Suprapubic skin (tissue), 4 donors: ENCODE measurements at places on chromosomes 1 and 21. TPM values are rescaled to one million over a fixed set of nuclear protein-coding genes. Genes with fewer than 3 reads are reported as not detected.

DNA sequence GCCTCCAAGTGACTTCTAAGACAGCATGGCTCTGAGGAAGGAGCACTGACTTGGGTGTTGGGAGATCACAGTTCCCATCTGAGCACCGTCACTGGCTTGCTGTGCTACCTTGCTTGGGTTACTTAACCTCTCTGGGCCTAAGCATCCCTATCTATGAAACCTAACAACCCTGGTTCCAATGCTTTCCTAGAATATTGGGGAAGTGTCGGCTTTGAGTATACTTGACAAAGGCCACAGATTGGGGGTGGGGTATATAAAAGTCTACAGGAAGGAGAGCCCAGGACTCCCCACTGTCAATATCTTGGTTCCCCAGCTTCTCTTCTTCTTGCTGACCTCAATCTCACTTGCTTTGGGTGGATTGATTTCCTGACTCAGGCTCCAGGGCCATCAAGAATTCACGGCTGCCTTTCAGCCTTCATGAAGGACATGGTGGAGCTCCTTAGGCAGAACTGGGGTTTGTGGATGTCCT lies 6.3 kb downstream of the TNFRSF1B start:
- H3K4me1 ChIP-seq = peaks cover 59% of the 10 kb centered on the region
- H3K4me3 ChIP-seq = no peak overlapping the region

SEC22B gene
- 14.0 TPM for total RNA-seq

GRCh38 chr21:41764558-41765419 lies 2.1 kb downstream of the RIPK4 start:
- no peaks in the 10 kb centered on the region for H3K36me3 ChIP-seq
- no peak for DNase-seq

HSD3B1 gene
- 20.1 TPM for total RNA-seq

DNA sequence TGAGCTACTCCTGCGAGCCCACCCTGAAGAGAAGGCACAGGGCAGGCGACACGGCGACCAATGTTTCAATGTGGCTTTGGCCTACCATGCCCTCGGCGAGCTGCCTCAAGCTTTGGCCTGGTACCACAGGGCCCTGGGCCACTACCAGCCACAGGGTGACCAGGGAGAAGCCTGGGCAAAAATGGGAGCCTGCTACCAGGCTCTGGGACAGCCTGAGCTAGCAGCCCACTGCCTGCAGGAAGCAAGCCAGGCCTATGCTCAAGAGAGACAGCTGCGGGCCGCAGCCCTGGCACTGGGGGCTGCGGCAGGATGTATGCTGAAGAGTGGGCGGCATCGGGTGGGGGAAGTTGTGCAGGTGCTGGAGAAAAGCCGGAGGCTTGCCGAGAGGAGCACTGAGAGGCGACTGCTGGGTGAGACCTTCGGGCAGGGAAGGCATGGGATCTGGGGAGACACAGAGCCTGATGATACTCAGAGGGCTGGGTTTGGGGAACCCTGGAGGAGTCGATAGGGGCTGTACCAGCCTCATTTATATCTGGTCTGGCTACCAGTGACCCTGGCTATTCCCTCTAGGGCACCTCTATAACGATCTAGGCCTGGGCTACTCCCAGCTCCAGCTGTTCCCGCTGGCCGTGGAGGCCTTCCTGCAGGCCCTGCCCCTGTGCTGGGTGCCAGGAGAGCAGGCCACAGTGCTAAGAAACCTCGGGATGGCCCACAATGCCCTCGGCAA lies 2.3 kb downstream of the TTC24 start:
- H3K36me3 ChIP-seq = no peaks in the 10 kb centered on the region
- H3K27me3 ChIP-seq = no peaks in the 10 kb centered on the region
- H3K4me3 ChIP-seq = no peak overlapping the region

SPRR2A gene
- not detected for total RNA-seq

- H3K27me3 ChIP-seq = no peaks in the 10 kb centered on the region
- DNase-seq = no peak
- no peaks in the 10 kb centered on the region for H3K4me1 ChIP-seq
- peaks cover 97% of the 10 kb centered on the region for H3K36me3 ChIP-seq
- H3K4me3 ChIP-seq = no peak overlapping the region
These were observed 29.5 kb downstream of the RRP1B start for GRCh38 chr21:43688906-43689305.

- no peak overlapping the region for H3K27ac ChIP-seq
- no peaks in the 10 kb centered on the region for H3K27me3 ChIP-seq
- no peaks in the 10 kb centered on the region for H3K4me1 ChIP-seq
- DNase-seq = no peak
- H3K36me3 ChIP-seq = no peaks in the 10 kb centered on the region
- H3K4me3 ChIP-seq = no peak overlapping the region
These were observed 39.4 kb upstream of the EPS15 start for GRCh38 chr1:51558375-51558924.

DNA sequence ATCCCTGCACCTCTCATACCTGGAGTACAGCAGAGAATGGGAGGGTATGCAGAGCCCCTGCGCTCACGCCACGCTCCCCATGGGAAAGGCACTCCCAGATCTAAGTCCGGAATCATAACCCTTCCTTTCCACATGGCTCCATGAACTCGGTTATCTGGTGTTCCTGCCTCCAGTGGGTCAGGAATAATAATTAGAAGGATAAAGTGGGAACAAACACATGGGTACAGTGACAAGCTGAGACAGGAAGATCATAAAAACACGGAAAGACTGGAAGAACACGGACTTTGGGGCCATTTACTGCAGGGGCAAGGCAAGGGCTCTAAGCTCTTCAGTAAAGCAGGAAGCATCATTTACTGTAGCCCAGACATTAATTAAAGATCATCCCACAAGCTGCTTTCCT lies 48.6 kb downstream of the FOXO6 start:
- H3K27ac ChIP-seq = no peak overlapping the region
- no peak overlapping the region for H3K4me3 ChIP-seq
- H3K27me3 ChIP-seq = peaks cover 13% of the 10 kb centered on the region
- no peak for DNase-seq
- H3K4me1 ChIP-seq = no peaks in the 10 kb centered on the region

- no peak overlapping the region for H3K27ac ChIP-seq
- peaks cover 13% of the 10 kb centered on the region for H3K4me1 ChIP-seq
- H3K36me3 ChIP-seq = peaks cover 4% of the 10 kb centered on the region
- DNase-seq = no peak
- no peaks in the 10 kb centered on the region for H3K27me3 ChIP-seq
These were observed 10.9 kb downstream of the RNF11 start for GRCh38 chr1:51247022-51247421.

SV2A gene
- 0.48 TPM for total RNA-seq

DNA sequence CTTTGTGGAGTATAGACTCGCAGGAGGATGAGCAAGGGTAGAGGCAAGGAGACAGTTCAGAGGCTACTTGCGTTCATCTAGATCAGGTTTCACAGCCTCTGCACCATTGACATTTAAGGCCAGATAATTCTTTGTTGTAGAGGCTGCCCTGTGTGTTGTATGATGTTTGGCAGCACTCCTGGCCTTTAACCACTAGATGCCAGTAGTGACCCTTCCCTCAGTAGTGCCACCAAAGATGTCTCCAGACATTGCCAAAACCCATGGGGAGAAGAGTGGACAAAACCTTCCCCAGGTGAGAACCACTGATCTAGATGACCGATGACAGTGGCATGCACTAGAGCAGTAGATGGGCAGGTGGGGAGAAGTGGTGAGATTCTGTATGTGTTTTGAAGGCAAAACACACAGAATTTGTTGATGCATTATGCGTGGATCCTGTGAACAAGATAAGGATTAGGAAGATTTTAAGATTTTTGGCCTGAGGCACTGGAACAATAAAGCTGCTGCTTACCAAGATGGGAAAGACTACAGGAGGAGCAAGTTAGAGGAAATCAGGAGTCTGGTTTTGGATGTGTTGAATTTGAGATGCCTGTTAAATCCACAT lies 9.9 kb upstream of the COG2 start:
- peaks cover 15% of the 10 kb centered on the region for H3K27me3 ChIP-seq
- H3K27ac ChIP-seq = no peak overlapping the region
- no peak overlapping the region for H3K4me3 ChIP-seq
- H3K36me3 ChIP-seq = no peaks in the 10 kb centered on the region

GRCh38 chr1:224626042-224626441 lies 9.9 kb downstream of the CNIH3 start:
- H3K36me3 ChIP-seq = no peaks in the 10 kb centered on the region
- H3K4me1 ChIP-seq = no peaks in the 10 kb centered on the region
- no peaks in the 10 kb centered on the region for H3K27me3 ChIP-seq
- no peak overlapping the region for H3K27ac ChIP-seq
- DNase-seq = no peak

MYBPH gene
- not detected for total RNA-seq

- H3K27me3 ChIP-seq = no peaks in the 10 kb centered on the region
- DNase-seq = peak; percentile 58
- H3K36me3 ChIP-seq = no peaks in the 10 kb centered on the region
- no peak overlapping the region for H3K27ac ChIP-seq
- H3K4me1 ChIP-seq = peaks cover 14% of the 10 kb centered on the region
These were observed 3.3 kb upstream of the C1orf174 start for GRCh38 chr1:3903141-3904005.

- no peak overlapping the region for H3K27ac ChIP-seq
- H3K4me3 ChIP-seq = no peak overlapping the region
- peaks cover 19% of the 10 kb centered on the region for H3K4me1 ChIP-seq
- H3K36me3 ChIP-seq = no peaks in the 10 kb centered on the region
These were observed 26.8 kb upstream of the ATP5PO start for GRCh38 chr21:33942426-33942825.

DDAH1 gene
- 10.4 TPM for total RNA-seq

AIRE gene
- not detected for total RNA-seq

GRCh38 chr1:175845985-175846384 lies 102.6 kb upstream of the TNR start:
- H3K27ac ChIP-seq = no peak overlapping the region
- no peaks in the 10 kb centered on the region for H3K36me3 ChIP-seq
- H3K4me1 ChIP-seq = no peaks in the 10 kb centered on the region
- peaks cover 5% of the 10 kb centered on the region for H3K27me3 ChIP-seq

- no peak for DNase-seq
- no peak overlapping the region for H3K4me3 ChIP-seq
- no peaks in the 10 kb centered on the region for H3K36me3 ChIP-seq
These were observed 50.8 kb upstream of the COL24A1 start for GRCh38 chr1:86207323-86207722.

- H3K36me3 ChIP-seq = no peaks in the 10 kb centered on the region
- H3K4me1 ChIP-seq = no peaks in the 10 kb centered on the region
- H3K4me3 ChIP-seq = no peak overlapping the region
- H3K27ac ChIP-seq = no peak overlapping the region
These were observed 8.8 kb upstream of the CLCA4 start for GRCh38 chr1:86537928-86538695.

GRCh38 chr1:156436141-156437036 lies 64.2 kb downstream of the MEF2D start:
- peaks cover 100% of the 10 kb centered on the region for H3K27me3 ChIP-seq
- H3K4me1 ChIP-seq = peaks cover 20% of the 10 kb centered on the region
- no peak overlapping the region for H3K27ac ChIP-seq
- peak overlapping the region; percentile 44 for H3K4me3 ChIP-seq
- no peaks in the 10 kb centered on the region for H3K36me3 ChIP-seq
- DNase-seq = no peak

DNA sequence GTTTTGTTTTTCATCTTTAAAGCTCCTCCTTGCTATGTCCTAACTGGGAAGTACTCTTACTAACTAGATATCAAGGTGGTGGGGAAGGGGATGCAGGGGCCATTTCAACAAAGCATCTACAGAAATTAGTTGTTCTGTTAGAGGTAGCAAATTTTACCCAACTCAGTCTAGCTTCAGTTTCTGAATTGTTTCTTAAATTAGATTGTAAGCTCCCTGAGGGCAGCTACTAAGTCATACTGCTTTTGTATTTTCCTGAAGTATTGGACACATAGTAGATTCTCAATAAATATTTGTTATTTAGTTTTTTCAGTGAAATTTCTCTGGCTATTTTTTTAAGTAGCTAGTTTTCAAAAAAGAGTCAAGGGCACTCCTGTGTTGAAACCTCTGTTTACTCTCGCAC lies 1.8 kb downstream of the UBAP2L start:
- H3K27ac ChIP-seq = peak overlapping the region; percentile 98
- no peaks in the 10 kb centered on the region for H3K27me3 ChIP-seq
- H3K4me3 ChIP-seq = peak overlapping the region; percentile 68
- peaks cover 24% of the 10 kb centered on the region for H3K36me3 ChIP-seq

- H3K4me1 ChIP-seq = peaks cover 5% of the 10 kb centered on the region
- no peak overlapping the region for H3K4me3 ChIP-seq
- no peak overlapping the region for H3K27ac ChIP-seq
- DNase-seq = no peak
- no peaks in the 10 kb centered on the region for H3K27me3 ChIP-seq
These were observed 125.9 kb downstream of the HFM1 start for GRCh38 chr1:91278754-91279153.

DNA sequence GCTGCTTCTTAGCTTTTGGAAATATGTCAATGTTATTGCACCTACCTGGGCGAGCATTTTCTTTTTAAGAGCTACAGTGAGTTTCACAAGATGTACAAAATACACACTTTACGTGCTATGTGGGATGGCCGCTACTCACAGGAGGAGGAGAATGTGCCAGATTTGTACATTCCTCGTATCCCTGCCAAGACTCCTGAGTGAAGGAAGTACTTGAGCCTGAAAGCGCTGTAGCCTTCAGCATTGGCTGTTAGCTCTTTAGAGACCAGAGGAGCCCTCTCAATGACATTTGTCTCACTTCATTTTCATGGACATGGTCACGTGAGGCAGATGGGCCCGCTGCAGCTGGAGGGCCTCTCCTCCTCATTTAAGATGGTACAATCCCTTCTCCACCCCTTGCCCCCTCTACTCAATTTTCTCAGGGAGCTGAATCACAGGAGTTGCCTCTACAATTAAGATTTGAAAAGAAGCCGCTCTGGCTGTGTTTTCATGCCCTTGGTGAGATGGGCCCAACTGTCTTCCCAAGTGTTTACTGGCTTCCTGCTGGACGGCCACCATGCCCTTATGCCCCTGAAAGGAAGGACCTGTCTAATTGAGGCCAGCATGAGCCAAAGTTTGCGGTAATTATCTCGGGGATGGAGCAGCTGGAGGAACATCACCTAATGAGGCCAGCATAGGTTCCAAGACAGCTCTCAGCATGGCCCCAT lies 442.6 kb downstream of the PRDM2 start:
- H3K4me1 ChIP-seq = peaks cover 30% of the 10 kb centered on the region
- no peak overlapping the region for H3K4me3 ChIP-seq
- H3K27me3 ChIP-seq = no peaks in the 10 kb centered on the region
- H3K36me3 ChIP-seq = no peaks in the 10 kb centered on the region
- H3K27ac ChIP-seq = no peak overlapping the region
- no peak for DNase-seq

- no peak for DNase-seq
- H3K4me1 ChIP-seq = peaks cover 2% of the 10 kb centered on the region
- H3K4me3 ChIP-seq = peak overlapping the region; percentile 18
These were observed 37.7 kb upstream of the ATG4C start for GRCh38 chr1:62746086-62746808.

- H3K36me3 ChIP-seq = no peaks in the 10 kb centered on the region
- no peaks in the 10 kb centered on the region for H3K27me3 ChIP-seq
- peaks cover 36% of the 10 kb centered on the region for H3K4me1 ChIP-seq
- DNase-seq = no peak
These were observed 6.9 kb downstream of the TMEM81 start for GRCh38 chr1:205077158-205077933.

GRCh38 chr1:231395076-231395997 lies 26.8 kb downstream of the EGLN1 start:
- no peaks in the 10 kb centered on the region for H3K36me3 ChIP-seq
- no peak for DNase-seq
- no peaks in the 10 kb centered on the region for H3K27me3 ChIP-seq

WNT3A gene
- total RNA-seq = 2.8 TPM
